ENCODE measurements at places on chromosomes 5 and 9.

- DNase-seq: no peak
These were observed 94.0 kb downstream of the CACNA1B start for GRCh38 chr9:137971477-137972138.

GRCh38 chr5:34525761-34526160 lies 130.4 kb upstream of the RAI14 start:
- DNase-seq: no peak

- no peak for DNase-seq
These were observed 22.1 kb downstream of the GFPT2 start for GRCh38 chr5:180330810-180331646.

GRCh38 chr9:125153712-125154367 lies 10.5 kb upstream of the SCAI start:
- DNase-seq: no peak

DNA sequence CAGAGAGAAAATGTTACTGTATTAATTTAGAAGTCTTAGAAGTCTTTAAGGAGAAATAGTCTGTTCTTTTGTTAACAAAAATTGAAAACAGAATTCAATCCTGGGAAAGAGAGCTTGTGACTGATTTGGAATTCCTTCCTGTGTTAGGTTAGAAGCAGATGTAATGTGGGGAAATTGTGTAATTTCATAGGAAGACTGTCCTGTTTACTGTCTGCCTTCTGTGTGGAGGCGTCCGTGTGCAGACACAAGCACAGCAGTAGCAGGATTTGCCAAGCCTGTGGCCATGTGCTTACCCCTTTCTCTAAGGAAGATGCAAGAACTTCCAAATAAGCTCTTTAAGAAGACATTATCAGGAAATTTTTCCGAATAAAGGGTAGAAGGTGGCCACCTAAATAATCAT lies 36.7 kb upstream of the F2R start:
- DNase-seq: no peak

- DNase-seq: no peak
These were observed 13.5 kb downstream of the CFAP90 start for GRCh38 chr5:7837403-7837802.

- DNase-seq: no peak
These were observed 79.8 kb upstream of the MELK start for GRCh38 chr9:36492865-36493264.

DNA sequence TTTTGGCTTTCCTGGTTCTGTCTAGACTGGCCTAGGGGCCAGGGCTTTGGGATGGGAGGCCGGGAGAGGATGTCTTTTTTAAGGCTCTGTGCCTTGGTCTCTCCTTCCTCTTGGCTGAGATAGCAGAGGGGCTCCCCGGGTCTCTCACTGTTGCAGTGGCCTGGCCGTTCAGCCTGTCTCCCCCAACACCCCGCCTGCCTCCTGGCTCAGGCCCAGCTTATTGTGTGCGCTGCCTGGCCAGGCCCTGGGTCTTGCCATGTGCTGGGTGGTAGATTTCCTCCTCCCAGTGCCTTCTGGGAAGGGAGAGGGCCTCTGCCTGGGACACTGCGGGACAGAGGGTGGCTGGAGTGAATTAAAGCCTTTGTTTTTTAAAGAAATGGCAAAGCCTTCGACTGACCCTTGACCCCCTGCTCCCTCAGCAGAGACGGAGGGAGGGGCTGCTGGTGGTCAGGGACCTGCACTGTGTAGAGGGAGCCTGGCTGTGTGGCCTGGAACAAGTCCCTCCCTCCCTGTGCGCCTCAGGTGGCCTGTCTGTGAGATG lies 11.1 kb downstream of the FPGS start:
- DNase-seq: peak; percentile 47

GRCh38 chr5:77333451-77334123 lies 123.1 kb downstream of the PDE8B start:
- DNase-seq: no peak

Data from neural crest cell (in vitro differentiated cells).